ENCODE measurements at places on chromosomes 6 and 20.

DNA sequence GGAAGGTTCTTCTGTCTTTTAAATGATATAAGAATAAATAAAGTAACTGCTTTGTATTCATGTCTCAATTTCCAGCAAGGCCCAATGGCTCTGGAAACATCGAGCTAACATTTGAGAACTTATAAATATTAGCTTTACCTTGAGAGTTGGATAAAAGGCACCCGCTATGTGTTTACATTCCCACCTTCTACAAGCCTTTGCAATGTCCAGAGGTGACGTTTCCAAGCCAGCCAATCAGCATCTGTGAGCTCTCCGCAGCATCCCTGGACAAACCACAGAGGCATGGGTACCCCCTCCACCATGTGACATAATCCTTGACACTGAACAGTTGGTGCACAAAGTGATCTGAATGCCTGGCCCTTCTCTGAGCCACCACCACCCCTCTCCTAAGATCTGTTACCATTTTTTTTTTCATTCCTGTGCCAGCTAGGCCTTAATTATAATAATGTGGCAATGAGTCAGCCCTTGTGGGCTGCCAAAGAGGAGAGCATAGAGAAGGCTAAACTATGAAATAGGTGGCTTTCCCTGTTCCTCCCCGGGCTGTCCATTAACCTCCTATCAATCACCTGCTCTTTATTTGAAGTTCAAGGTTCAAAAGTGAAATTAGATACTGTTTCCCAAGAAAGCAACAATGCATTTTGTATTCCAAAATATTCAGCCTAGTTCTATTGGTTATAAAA is 4.1 kb downstream of the CBLN4 start:
- no peak for DNase-seq

GRCh38 chr6:34580707-34581560 is 24.8 kb upstream of the SPDEF start:
- DNase-seq = no peak

DNA sequence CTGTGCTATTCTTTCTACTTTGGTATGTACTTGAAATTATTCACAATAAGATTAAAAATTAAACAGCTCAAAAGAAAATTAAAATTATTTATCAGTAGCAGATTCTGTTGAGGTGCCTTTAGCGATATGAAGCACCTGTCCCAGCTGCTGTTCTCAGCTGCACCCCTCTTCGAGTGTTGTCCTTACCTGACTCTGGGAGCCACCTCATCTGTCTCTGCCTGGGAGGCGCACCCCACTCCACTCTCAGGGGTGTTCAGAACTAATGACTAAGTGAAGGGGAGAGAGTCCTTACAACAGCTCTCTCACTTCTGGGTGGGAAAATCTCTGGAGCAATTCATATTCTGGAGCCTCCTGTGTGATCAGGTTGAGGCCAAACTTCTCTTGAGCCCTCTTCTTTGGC is 745.7 kb downstream of the RFPL4B start:
- no peak for DNase-seq

GRCh38 chr6:69796073-69796641 is 653 bp downstream of the LMBRD1 start:
- peak; percentile 2 for DNase-seq

DNA sequence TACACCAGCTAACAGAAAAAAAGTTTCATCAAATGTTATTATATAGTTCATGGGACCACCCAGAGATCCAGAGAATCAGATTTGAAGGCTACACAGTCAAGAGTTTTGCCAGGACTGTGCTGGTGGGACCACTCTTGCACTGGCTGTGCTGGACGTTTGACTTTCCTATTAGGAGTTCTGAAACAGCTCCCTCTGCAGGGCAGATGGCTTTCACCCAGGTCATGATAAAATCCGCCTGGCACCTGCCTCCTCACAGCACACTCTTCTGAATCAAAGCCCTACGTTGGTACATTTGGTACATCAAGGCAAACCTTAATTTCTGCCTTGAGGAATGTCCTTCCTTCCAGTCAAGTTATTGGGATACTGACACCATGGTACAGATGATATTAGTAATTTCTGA is 302.1 kb downstream of the ZNF217 start:
- DNase-seq = no peak

DNA sequence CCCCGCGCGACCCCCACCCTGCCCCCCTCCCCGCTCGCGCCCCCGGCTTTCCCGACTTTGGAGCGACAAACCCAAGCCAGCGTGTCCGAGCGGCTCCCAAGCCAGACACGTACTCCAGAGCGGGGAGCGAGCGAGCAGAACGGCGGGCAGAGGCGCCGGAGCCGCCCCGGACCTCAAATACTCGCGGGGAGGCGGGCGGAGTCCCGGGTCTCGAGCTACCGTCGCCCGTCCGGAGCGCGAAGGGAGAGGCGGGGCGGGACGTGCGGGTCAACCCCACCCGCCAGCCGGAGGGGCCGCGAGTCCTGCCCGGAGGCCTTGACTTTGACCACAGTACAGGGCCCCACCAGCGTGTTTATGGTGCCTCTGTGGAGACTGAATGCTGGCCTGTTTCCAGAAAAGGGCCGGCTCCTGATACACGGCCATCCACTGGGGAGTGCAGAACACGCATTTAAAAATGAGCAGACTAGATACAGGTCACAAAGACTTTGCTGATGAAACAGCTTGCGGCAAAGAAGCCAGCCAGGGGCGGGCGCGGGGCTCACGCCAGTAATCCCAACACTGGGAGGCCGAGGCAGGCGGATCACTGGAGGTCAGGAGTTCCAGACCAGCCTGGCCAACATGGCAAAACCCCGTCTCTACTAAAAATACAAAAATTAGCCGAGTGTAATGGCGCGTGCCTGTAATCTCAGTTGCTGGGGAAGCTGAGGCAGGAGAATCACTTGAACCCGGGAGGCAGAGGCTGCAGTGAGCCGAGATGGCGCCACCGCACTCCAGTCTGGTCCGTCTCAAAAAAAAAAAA is at the start of gene SERPINB6:
SERPINB6 (minus strand) TSS at position 148 of the 799 bp plus-strand sequence. CDS start 12,235 bp downstream, outside the sequence.
- DNase-seq = no peak

DNA sequence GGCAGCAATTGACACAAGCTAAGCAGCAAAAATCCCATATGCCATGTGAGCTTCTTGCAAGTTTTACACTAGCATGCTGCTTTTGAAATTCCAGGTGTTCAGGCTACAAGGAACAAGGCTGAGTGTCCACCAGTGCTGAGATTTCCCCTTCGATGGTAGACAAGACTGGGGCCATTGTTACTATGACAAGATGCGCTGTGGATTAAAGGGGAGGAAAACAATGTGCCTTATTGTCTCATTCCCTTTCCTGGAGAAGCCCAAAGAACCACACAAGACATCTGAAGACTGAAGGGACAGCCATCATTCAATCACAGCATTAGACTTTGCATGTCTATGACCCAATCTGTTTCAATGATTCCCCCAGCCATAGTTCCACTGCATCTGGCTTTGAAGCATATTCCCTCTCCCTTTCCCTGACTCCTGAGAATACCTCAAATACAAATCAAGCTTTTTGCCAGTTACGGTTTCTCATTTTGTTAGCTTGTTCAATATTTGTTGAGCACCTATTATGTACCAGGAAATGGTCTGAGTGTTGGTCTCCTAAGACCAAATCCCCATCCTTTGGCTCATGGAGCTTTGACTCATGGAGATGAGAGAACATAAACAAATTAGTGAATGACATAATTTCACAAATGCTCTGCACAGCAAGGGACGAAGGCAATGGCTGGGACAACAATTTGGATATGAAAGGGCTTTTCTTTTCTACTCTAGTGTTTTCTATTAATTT is 23.4 kb upstream of the SCGN start:
- DNase-seq = no peak

GRCh38 chr20:46368902-46369268 is 37.5 kb downstream of the ELMO2 start:
- no peak for DNase-seq

DNA sequence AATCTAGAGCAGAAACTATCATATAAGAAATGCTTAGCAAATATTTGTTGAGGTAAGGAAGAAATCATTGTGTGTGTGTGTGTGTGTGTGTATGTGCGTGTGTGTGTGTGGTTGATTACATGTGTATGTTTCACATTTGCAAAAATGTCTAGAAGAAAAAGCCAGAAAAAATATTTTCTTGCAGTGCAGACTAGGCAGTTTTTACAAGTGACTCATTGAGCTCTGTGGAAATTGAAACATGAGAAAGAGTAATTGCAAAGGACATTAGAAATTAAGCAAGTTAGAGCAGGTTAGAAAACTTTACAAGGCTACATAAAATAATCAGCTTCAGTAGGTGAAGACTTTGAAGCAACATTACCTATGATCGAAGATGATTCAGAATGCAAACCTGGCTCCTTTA is 669.0 kb upstream of the EYS start:
- DNase-seq = no peak

GRCh38 chr6:136051140-136051775 is 198.9 kb downstream of the MTFR2 start:
- no peak for DNase-seq

DNA sequence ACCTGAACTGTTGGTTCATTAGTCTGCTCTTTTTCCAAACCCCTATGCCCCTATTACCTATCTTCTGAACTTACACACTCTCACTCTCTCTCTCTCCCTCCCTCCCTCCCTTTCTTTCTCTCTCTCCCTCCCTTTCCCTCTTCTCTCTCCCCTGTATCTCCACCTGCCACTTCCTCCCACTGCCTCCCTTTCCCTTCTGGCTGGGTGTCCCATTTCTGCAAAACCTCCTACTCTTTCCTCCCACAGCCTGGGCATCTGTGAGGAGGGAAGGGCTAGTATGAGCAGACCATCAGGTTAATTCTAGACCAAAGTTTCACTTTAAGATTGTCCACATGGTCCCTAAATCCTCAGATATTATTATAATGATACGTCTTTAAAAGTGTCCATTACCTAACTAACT is 95.1 kb downstream of the TMEM200A start:
- no peak for DNase-seq

DNA sequence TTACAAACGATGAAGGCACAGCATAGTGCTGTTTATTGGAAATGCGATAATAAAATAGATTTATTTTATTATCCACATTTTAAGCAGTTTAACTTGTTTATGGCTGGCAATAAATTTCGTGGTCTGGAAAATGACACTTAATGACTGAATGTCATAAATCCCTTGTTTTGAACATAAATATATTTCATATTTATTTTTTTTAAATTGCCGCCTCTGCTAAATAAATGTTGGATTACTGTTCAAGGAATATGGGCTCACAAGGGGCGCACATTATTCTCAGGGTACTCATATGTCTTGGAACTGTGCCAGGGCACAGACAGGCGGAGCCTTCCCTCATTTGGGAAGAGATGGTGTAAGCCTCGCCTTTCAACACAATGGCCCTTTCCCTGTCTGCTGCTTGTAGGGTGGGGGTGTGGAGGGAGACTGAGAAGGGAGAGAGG is 134.3 kb downstream of the PXDC1 start:
- no peak for DNase-seq

- DNase-seq = no peak
These were observed 125.0 kb upstream of the LAMP5 start for GRCh38 chr20:9389346-9389745.

DNA sequence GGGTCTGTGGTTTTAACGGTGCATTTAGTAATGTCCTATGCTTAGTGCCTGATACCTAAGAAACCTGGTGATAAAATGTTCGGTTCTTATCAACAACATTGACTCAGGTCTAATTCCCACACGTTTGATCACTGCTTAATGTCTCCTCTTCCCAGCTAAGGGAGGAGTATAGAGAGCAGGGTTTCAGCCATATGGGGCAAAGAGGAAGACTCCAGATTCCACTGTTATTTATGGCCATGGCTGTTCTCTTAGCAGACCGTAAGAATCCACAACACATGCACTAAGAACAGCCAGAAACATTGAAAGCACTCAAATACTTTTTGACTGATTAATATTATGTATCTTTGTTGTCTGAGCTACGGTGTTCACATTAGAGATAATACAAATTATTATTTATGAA is 112.1 kb downstream of the BCAS1 start:
- DNase-seq = no peak

DNA sequence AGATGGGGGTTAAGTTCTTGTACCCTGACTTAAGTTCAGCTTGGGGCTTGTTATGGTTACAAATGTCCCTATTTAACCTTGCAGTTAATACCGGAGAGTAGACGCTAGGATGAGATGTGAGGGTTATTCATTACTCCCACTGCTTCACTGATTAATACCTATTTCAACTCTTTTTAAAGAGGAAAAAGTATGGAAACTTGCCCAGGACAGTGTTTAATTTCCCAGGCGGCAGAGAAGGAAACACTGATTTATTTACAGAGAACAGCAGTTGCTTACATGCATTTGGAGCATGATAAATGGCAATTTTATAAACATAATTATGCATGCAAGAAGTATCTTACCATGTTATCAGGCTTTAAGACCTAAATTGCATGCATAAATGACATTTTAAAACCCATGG is 137.7 kb downstream of the RCAN2 start:
- DNase-seq = no peak

DNA sequence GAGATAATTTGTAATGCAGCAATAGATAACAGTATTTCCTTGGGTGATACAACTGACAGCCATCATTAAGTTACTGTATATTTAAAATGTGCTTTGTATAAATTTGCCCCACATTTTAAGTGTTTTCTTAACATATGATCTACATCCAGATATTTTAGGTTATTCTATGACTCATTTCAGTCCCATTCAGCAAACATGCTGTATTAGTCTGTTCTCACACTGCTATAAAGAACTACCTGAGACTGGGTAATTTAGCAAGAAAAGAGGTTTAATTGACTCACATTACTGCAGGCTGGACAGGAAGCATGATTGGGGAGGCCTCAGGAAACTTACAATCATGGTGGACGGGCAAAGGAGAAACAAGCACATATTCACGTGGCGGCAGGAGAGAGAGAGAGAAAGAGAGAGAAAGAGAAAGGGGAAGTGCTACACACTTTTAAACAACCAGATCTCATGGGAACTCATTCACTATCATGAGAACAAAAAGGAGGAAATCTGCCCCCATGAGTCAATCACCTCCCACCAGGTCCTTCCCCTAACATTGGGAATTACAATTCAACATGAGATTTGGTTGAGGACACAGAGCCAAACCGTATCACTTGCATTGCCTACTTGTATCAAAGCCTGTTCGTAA is 9.6 kb upstream of the CHD6 start:
- DNase-seq = no peak

GRCh38 chr6:68880050-68880813 is 245.2 kb downstream of the ADGRB3 start:
- DNase-seq = no peak

DNA sequence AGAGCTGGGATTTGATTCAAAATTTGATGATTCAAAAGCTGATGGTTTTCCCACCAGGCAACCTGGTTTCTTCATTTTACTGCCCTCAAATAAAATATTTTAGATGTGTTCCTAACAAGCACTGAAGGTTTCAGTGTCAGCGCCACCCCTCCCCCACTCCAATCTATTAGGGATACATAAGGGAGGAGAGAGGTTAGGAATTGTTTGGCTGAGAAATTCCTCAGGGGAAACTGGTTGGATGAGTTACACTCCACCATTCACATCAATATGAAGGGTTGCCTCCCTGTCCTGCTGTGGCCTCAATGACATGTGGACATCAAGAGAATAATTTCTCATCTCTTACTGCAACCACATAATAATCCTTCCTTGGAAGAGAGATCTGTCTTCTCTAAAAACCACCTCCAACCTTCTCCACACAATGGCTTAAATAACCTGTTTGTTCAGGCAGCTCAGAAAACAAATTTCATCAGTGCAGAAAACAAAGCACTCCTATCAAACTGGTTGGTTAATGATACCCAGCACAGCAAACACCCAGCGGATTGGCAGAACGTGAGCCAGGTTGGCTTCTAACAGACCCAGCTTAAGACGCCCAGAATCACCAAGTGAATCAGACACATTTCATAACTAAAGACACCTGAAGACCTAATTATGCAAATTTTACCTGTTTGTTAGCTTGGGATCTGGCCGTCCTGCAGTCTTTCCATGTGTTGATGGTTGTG is 136.0 kb upstream of the SGK1 start:
- DNase-seq = no peak
